ENCODE measurements at places on chromosomes 2 and 18.

GRCh38 chr2:221397187-221397586 is 174.9 kb downstream of the EPHA4 start:
- peak; percentile 23 for DNase-seq

GRCh38 chr2:234469972-234470371 is 26.9 kb downstream of the ARL4C start:
- DNase-seq = no peak

DNA sequence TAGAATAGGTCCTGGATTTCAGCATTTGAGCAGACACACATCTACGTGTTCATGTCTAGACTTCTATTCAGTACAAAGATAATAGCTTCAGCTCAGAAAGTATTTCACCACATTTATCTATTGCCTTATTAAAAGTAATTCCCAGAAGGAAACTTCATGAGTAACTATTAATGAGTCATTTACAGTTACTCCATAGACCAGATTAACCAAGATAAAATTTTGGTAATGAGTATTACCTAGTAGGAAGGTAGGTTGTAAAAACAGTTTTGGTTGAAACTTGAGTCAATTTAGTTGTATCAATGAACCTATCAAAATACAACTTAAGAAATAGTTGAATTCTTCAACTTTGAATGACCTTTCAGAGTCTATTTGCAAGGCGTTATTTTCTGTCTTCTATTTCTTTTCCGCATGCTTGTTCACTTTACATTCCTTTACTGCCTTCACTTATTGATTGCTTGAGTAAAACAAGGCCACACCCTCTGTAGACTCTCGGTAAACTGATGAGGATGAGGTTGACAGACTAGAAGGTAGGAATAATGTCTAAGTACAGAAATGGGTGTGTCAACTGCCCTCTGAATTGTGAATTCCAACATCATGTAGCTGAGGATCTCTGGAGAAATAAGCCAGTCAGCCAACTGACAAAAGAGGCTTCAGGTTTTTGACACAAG is 1165.6 kb upstream of the ZEB2 start:
- DNase-seq = no peak

- no peak for DNase-seq
Measured at GRCh38 chr2:172489681-172490080, 62.3 kb downstream of the ITGA6 start.

GRCh38 chr2:236639461-236640235 is 70.0 kb downstream of the ACKR3 start:
- no peak for DNase-seq

Measured in NCI-H2171 treated with DMSO at 0.1 percent for 48 hours (cell line).